ENCODE measurements at places on chromosomes 7 and 10.

DNA sequence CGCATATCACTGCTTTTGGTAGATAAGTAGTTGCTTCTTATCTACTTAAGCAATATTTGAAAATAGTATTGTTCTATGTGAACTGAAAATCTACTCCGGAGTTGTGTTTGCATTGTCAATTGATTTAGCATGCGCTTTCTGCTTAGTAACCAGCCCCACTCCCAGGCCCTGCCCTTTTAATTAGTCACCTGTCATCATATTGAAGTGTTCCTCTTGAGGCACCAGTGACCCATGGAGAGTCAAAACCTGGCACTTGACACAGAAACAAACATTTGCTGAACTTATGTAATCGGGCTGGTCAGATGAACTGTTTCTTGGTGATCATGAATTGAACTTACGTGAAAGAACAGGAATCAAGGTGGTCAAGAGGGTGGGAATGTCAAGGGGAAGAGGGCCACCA is 27.8 kb upstream of the CDHR3 start:
- DNase-seq, result no peak

DNA sequence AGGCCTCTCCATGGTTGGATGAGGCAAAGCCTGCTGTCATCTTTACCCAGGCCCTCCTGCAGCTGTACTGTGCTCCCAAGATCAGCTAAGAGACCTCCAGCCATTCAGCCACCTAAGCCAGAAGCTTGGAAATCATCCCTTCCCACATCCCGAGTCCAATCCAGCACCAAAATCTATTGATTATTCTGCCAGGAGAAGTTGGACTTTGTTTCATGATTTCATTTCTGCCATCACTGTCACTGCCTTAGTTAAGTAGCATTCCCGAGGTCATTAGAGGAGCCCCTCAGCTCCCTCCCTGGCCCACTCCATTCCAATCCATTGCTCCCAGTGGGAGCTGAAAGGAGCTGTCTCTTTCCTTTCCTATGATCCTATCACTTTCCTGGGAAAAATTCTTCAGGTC is 14.1 kb downstream of the AKR1E2 start:
- no peak for DNase-seq

GRCh38 chr7:1855725-1856160 is 185.7 kb downstream of the ELFN1 start:
- DNase-seq, result no peak

GRCh38 chr10:133442191-133442966 is 11.4 kb upstream of the SCART1 start:
- DNase-seq, result peak; percentile 62

GRCh38 chr10:101224060-101224909 is 5.0 kb downstream of the LBX1 start:
- no peak for DNase-seq

DNA sequence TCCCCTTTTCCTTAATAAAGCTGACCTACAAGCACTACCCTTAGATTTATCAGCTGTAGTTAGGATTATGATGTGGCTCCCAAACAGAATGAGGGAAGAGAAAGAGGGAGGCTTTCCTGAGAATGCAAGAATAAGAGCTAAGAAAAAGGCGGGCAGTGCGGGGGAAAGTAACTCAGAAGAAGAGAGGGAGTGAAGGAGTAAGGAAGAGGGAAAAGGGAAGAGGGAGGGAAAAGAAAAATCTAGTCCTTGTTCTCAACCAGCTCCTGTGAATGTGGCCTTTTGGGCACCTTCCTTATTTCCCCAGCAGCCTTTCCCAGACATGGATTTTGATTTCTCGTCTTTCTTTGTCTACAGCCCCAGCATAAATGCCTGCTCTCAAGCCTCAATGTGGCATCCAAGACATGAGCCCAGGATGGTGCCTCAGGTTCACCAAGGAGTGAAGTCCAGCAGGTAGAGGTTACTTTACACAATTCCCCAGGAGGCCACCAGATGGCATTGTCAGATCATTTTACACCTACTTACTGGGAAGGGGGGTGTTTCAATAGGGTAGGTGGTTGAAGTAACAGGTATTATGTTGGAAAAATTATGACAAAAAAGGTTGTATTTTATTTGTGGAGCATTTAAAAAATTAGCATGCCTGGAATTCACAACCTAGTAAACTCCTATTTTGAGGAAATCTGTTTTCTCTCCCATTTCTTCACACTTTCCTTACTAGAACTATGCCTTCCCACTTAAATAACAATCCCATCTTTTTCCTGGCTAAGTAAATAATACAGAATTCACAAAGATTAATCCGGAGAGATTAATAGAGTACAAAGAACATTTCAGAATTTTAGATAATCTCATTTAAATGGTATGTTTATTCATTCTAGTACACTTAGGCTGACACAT is 106.5 kb downstream of the HTR7 start:
- peak; percentile 30 for DNase-seq

GRCh38 chr10:114694752-114695151 is 36.7 kb upstream of the ABLIM1 start:
- DNase-seq, result no peak

GRCh38 chr7:138105221-138105620 is 29.0 kb downstream of the AKR1D1 start:
- DNase-seq, result no peak

DNA sequence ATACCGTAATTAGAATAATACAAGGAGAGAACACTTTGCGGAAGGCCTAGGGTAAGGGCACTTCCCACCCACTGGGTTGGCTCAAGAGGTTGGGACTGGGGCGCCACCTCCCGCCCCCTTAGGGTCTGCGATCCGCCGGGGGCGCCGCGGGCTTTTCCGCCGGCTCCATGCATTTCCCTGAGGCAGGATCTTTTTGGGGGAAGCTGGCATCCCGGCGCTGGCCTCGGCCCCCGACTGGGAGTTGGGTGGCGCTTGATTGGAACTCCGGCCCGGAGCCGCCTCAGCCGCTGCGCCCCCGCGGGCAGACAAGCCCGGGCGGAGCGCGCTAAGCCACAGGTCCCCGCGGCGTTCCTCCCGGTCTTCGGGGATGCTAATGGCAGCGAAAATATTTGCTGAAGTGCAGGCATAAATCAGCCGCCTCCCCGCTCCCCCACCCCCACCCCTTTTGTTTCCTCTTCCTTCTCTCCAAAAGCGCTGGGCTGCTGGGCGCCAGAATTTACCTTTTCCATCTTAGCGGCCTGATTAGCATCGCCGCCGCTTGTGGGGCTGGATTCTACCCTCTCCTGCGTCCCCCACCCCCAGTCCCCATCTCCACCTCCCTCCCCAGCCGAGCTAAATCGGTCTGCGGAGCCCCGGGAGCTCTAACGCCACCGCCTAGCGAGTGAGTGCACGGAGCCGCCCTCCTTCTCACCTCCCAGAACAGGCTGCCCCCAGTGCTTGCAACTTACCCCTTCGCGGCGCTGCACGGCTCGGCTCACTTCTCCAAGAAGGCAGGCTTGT is 5.1 kb downstream of the UNC5B start:
- no peak for DNase-seq

DNA sequence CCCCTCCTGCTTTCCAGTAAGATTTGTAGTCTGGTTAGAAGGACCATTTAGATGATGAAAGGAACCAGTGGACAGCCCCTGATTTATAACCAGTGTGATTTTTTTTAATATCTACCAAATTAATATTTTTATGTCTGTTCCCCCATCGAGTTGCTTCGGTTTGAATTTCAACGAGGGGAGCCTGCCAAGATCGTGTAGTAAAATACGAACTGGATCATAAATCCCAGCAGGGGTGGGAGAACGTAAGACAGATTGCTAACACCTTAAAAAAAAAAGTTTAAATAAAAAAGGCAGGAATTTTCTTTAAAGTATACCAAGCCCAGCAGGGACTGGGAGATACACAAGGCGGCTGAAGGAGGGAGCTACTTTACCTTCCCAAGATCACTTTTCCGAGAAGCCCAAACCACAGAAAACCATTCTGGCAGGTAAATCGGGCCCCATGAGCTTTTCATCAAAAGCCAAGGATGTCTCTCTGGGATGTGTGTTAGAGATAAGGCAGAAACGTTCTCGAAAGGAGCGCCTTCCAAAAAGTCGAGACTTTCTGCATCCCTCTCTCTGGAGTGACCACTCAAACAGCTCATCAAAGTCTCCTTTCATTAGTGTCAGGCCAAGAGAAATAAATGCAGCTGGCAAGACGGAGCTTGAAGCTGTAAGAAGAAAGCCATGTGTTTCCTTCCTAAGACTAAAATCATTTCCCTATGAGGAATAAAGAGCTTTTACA is 270.5 kb upstream of the NFE2L3 start:
- no peak for DNase-seq

DNA sequence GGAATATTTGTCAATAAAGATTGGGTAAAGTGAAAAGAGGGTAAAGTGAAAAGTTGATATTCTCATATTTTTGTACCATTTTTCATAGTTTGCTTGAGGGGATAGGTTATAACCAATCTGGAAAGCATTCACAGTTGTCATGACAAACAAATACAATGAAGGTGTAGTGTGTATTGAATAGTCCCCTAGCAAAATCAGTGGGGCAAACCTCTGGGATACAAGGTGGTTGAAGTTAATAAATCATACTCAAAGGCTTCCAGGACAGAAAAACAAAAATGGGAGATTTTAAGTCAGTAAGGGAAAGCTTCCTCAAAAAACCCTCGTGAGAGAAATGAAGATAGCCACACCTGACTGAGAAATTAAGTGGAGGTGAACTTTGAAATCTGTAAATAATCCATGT is 39.4 kb downstream of the PHTF2 start:
- no peak for DNase-seq

DNA sequence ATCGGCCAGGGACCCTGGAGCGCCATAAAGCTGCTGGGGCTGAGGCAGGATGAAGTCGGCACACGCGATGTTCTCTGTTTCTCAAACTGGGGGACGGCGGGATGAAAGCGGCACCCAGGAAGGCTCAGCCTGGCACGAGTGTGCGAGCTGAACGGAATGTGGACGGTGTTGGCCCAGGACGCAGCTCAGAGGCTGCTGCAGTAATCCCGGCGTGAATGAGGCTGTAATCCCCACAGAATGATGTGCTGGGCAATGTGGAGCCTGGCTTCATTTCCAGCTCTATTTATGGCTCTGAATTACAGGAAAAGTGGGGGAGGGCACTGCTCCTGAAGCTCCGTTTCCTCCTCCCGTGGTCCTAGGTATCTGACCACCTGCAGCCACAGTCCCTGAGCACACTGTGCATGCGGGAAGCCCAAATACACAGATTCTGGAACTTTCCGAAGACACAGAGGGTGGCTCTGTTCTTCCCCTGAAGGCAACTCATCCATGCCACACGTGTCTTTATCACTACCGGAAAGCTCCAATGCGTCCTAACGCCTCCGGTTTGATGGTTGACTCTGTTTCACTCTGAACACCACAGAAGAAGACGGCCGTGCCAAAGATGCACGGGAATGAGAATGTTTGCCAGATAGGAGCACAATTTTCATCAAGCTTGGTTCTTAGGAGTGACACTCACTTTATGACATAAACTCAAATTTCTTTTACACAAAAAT is 37.6 kb downstream of the KLF6 start:
- DNase-seq, result no peak

GRCh38 chr10:107747851-107748250 is 583.3 kb upstream of the SORCS1 start:
- DNase-seq, result no peak

GRCh38 chr7:11434366-11434765 is 397.6 kb downstream of the THSD7A start:
- no peak for DNase-seq

- DNase-seq, result no peak
These were observed 381.0 kb upstream of the TPK1 start for GRCh38 chr7:145216866-145217265.

- no peak for DNase-seq
These were observed 241.9 kb upstream of the SLC26A5 start for GRCh38 chr7:103687951-103688350.

DNA sequence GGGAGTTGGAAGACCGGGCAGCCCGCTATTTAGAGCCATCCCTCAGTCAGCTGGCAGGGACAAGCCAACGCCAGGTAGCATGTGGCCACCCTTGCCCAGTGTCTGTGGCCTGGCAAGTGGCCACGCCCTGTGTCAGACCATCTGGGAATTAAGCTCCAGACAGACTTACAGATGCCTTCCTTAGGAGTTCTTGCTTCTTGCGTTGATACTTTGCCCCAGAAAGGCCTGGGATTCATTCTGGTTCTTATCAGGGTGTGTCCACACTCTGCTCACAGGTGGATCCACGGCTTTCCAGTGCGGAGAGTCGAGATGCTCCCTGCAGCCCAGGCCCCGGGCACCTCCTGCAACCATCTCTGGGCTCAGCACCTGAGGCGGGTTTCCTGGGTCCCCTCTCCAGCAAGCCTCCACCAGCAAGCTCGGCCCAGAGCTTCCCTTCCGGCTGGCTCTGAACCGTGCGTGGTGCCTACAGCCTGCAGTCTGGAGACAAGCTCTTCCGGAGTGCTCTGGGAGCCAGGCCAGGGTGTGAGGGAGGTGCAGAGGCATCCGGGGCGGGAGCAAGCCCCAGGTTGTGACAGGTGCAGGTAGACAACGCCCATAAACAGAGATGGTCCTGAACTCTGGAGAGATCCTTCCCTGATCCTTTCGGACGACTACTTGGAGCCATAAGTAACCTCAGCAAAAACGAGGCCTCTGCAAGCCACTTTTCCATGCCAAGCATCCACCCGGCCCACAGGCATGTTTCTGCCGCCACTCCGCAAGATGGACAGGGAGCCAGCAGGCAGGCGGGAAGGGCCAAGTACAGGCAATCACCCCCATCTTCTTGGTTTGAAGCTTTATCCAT is 32.3 kb upstream of the PPIF start:
- DNase-seq, result no peak

DNA sequence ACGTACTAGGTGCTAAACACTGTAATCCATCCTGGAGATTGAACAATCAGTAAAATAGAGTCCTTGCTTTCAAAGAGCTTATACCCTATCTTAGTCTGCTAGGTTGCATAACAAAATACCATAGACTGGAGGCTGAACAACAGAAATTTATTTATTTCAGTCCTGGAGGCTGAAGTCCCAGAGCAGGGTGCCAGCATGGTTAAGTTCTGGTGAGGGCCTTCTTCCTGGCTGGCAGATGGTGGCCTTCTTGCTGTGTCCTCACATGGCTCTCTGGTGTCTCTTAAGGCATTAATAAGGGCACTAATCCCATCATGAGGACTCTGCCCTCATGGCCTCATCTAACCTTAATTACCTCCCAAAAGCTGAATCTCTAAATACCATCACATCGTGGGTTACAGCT is 43.1 kb upstream of the ICA1 start:
- no peak for DNase-seq
